Activated CD4-positive, alpha-beta T cell treated with anti-CD3 and anti-CD28 coated beads for 36 hours (primary cell): ENCODE measurements at places on chromosomes 1 and 21. TPM values are rescaled to one million over a fixed set of nuclear protein-coding genes. Genes with fewer than 3 reads are reported as not detected.

DNA sequence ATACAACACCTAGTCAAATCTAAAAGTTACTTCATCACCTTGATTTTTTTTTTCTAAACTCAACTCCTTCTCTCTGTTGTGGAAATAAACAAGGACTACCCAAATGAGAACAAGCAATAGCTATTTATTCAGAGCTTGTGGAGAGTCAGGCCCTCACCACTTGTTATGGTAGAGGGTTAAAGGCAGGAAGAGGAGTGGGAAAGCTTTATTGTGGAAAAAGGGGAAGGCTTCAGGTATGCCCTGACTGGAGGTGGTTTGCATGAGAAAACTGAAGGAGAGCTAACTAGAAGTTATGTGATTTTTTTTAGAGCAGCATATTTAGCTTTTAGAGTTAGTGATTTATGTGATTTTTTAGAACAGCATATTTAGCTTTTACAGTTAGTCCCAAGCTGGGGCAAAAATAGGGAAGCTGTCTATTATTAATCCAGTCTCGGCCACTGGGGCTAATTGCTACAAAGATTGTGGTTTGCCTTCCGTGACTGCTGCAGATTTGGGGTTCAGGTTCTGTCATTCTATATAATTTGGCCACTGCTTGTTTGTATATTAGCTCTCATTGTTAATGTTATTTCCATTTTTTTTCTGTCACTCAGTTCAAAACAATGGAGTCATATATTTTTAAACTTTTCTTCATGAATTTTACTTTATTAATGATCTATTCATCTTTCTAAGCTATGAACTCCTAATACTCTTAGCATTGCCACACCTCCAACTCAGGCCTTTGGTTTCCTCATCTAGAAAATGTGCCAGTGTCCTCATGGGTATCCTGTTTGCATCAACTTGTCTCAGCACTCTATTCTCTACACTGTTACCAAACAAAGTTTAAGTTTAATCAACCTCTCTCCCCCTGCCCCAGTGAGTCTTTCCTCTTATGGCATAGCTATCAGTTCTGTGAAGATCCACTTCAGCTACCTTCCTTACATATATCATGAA lies 713.0 kb downstream of the BRINP3 start:
- no peaks in the 10 kb centered on the region for H3K36me3 ChIP-seq
- no peaks in the 10 kb centered on the region for H3K4me1 ChIP-seq
- H3K27ac ChIP-seq, result no peak overlapping the region
- no peak overlapping the region for H3K4me3 ChIP-seq

GRCh38 chr1:11046270-11046566 lies 821 bp downstream of the MASP2 start:
- no peak overlapping the region for H3K4me3 ChIP-seq
- no peak overlapping the region for H3K27ac ChIP-seq
- H3K27me3 ChIP-seq, result no peaks in the 10 kb centered on the region
- H3K4me1 ChIP-seq, result no peaks in the 10 kb centered on the region

GRCh38 chr21:15015622-15016471 lies 49.0 kb downstream of the NRIP1 start:
- H3K27me3 ChIP-seq, result no peaks in the 10 kb centered on the region
- DNase-seq, result no peak
- peaks cover 4% of the 10 kb centered on the region for H3K36me3 ChIP-seq

- no peaks in the 10 kb centered on the region for H3K4me1 ChIP-seq
- H3K4me3 ChIP-seq, result no peak overlapping the region
- H3K27ac ChIP-seq, result no peak overlapping the region
- DNase-seq, result no peak
Measured at GRCh38 chr1:233791721-233792120, 112.8 kb upstream of the SLC35F3 start.

GRCh38 chr1:44707959-44708831 lies 22.8 kb downstream of the RNU5D-1 start:
- peak; percentile 43 for DNase-seq
- H3K4me3 ChIP-seq, result peak overlapping the region; percentile 42
- no peaks in the 10 kb centered on the region for H3K36me3 ChIP-seq

- H3K27me3 ChIP-seq, result peaks cover 3% of the 10 kb centered on the region
- DNase-seq, result no peak
- H3K36me3 ChIP-seq, result peaks cover 8% of the 10 kb centered on the region
- H3K4me1 ChIP-seq, result peaks cover 15% of the 10 kb centered on the region
- H3K27ac ChIP-seq, result no peak overlapping the region
Measured at GRCh38 chr1:226305184-226305583, 3.8 kb downstream of the LIN9 start.

DNA sequence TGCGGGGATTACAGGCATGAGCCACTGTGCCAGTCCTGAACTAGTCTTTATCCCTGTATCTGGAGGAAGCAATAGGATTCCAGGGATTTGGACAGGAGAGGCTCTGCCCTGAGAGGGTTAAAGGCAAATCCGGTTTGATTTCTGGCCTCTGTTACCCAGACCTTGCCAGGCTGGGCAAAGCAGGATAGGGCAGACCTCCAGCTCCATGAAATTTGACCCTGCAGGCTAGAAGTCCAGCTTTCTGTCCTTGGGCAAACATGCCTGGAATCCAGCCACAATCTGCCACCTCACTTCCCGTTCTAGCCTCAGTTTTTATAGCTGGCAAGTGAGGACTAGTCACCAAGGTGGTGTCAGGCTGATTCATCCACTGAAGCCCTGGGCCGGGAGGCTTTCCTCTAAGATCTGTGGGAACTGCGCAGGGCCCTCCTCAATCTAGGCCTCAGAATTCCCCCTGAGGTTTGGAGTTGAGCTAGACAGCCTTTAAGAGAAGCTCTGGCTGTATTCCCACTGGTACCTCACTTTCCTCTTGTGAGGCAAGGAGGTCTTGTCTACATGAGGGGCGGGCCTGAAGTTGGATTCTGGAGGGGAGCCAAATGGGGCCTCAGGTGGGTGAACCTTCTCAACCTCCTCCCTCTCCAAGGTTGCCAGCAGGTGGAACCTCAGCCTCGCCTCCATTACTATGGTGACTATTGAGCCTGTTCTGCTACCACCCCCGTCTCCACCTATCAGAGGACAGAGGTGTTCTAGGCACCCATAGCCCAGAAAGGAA lies 7.0 kb upstream of the P3R3URF start:
- peak; percentile 22 for DNase-seq
- no peak overlapping the region for H3K4me3 ChIP-seq
- H3K4me1 ChIP-seq, result peaks cover 24% of the 10 kb centered on the region
- H3K27ac ChIP-seq, result no peak overlapping the region
- peaks cover 2% of the 10 kb centered on the region for H3K36me3 ChIP-seq

- peaks cover 73% of the 10 kb centered on the region for H3K36me3 ChIP-seq
- peak overlapping the region; percentile 88 for H3K27ac ChIP-seq
- H3K4me3 ChIP-seq, result peak overlapping the region; percentile 4
Measured at GRCh38 chr1:175005085-175005783, 5.5 kb downstream of the CACYBP start.

GRCh38 chr1:90387805-90388204 lies 329.3 kb downstream of the BARHL2 start:
- no peaks in the 10 kb centered on the region for H3K27me3 ChIP-seq
- no peaks in the 10 kb centered on the region for H3K36me3 ChIP-seq
- H3K4me1 ChIP-seq, result no peaks in the 10 kb centered on the region
- H3K4me3 ChIP-seq, result no peak overlapping the region
- no peak for DNase-seq

GRCh38 chr1:246748867-246749266 lies 24.7 kb downstream of the SCCPDH start:
- no peak overlapping the region for H3K27ac ChIP-seq
- H3K36me3 ChIP-seq, result peaks cover 4% of the 10 kb centered on the region
- no peaks in the 10 kb centered on the region for H3K4me1 ChIP-seq
- no peaks in the 10 kb centered on the region for H3K27me3 ChIP-seq
- no peak for DNase-seq
- no peak overlapping the region for H3K4me3 ChIP-seq

DNA sequence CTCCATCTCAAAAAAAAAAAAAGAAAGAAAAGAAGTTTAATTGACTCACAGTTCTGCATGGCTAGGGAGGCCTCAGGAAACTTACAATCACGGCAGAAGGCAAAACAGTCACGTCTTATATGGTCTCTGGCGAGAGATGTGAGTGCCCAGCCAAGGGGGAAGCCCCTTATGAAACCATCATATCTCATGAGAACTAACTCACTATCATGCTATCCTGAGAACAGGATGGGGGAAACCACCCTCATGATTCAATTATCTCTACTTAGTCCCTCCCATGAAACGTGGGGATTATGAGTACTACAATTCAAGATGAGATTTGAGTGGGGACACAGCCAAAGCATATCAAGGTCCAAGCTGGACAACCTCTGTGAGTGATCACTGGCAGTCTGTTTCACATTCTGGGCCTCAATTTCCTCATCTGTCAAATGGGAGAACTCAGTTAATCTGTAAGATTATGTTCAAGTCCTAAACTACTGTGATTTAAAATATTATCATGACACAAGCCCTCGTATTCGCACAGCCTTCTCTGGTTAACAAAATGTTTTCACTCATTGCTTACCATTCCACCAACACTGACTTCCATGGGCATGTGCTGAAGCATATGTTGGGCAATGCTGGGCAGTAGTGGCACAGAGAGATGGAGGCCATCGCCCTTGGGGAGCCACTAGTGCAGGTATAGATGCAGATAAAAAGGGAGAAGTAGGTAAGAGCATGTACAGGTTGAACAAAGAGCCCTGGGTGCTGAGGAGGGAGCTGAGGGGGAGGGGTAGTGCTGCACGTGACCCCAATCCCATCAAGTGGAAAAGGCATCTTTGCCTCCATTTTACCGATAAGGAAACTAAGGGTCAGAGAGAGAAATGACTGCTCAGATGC lies 46.2 kb upstream of the SLC2A1 start:
- no peaks in the 10 kb centered on the region for H3K36me3 ChIP-seq
- peak; percentile 11 for DNase-seq
- H3K27ac ChIP-seq, result no peak overlapping the region
- H3K4me1 ChIP-seq, result no peaks in the 10 kb centered on the region

GRCh38 chr1:189499736-189500135 lies 977.9 kb downstream of the BRINP3 start:
- no peak for DNase-seq
- no peaks in the 10 kb centered on the region for H3K36me3 ChIP-seq
- H3K4me3 ChIP-seq, result no peak overlapping the region
- H3K4me1 ChIP-seq, result no peaks in the 10 kb centered on the region
- no peak overlapping the region for H3K27ac ChIP-seq
- H3K27me3 ChIP-seq, result no peaks in the 10 kb centered on the region

DNA sequence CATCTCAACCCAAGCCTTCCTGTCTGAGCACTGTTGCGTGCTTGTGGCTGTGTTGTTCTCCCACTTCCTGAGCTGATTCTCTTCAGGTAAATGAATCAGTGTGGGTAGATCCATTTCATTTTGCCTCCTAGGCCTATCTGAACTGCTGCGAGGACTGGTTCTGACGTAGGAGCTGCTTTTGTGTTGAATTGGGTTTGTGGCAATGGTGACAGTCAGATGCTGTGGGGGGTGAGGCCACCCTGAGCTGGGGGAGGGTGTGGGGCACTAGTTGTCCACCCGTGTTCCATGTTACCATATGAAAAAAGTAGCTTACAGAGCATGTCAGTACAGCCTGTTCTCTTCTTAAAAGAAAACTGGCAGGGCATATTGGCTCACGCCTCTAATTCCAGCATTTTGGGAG lies 81.5 kb downstream of the MRPS6 start:
- peak; percentile 53 for DNase-seq
- H3K4me1 ChIP-seq, result peaks cover 35% of the 10 kb centered on the region
- H3K27me3 ChIP-seq, result no peaks in the 10 kb centered on the region
- peak overlapping the region; percentile 82 for H3K27ac ChIP-seq
- H3K4me3 ChIP-seq, result no peak overlapping the region
- H3K36me3 ChIP-seq, result peaks cover 14% of the 10 kb centered on the region

DNA sequence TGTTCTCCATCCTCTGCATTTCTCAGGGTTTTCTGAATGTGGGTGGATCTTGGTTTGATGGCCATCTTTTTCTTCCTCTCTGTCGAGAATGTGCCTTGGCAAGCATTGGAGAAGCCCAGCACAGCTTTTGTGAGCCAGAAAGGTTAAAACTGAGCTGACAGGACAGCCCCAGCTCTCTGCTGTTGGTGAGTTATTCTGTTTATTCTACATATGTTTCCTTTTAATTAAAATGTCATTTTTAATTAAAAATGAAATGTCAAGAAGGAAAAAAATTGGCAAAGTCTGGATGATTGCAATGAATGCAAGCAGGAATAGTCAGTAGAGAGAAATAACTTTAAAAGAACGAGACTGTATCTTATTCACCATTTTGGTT lies 325.8 kb downstream of the PTBP2 start:
- H3K4me1 ChIP-seq, result no peaks in the 10 kb centered on the region
- H3K27me3 ChIP-seq, result peaks cover 7% of the 10 kb centered on the region
- no peak for DNase-seq
- H3K36me3 ChIP-seq, result no peaks in the 10 kb centered on the region
- H3K4me3 ChIP-seq, result no peak overlapping the region
- H3K27ac ChIP-seq, result no peak overlapping the region

DNA sequence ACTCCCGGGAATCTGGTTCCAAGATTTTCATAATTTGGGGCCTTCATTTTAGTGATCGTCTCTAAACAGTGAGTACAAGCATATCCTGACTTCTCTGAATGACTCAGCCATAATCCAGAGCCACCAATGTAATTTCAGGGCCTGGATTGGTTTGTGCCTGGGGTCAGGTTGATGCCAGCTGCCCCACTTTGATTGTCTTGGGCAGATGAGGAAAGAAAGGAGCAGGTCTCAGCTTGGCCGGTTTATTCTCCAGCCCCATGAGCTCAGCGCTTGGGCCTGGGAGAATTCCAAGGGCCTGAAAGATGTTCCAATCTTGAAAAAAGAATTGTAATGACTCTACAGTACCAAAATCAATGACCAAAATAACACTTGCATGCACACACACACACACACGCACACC lies 71.2 kb upstream of the ECE1 start:
- H3K27me3 ChIP-seq, result no peaks in the 10 kb centered on the region
- H3K4me1 ChIP-seq, result peaks cover 10% of the 10 kb centered on the region
- no peaks in the 10 kb centered on the region for H3K36me3 ChIP-seq
- no peak overlapping the region for H3K27ac ChIP-seq

- H3K27ac ChIP-seq, result no peak overlapping the region
- DNase-seq, result no peak
- H3K4me3 ChIP-seq, result no peak overlapping the region
- H3K27me3 ChIP-seq, result no peaks in the 10 kb centered on the region
- no peaks in the 10 kb centered on the region for H3K36me3 ChIP-seq
Measured at GRCh38 chr1:241171991-241172390, 185.0 kb downstream of the RGS7 start.

GRCh38 chr1:25502957-25503356 lies 40.4 kb upstream of the LDLRAP1 start:
- peaks cover 5% of the 10 kb centered on the region for H3K36me3 ChIP-seq
- H3K27ac ChIP-seq, result peak overlapping the region; percentile 55
- no peak overlapping the region for H3K4me3 ChIP-seq
- no peak for DNase-seq

TCHHL1 gene
- not detected for total RNA-seq

FMO2 gene
- total RNA-seq, result not detected

GNAT2 gene
- total RNA-seq, result 0.64 TPM

SH2D5 gene
- 0.51 TPM for total RNA-seq

LDLRAD1 gene
- total RNA-seq, result not detected

FCRL5 gene
- not detected for total RNA-seq
